GM04503 (cell line): ENCODE measurements at places on chromosomes 1 and 21.

DNA sequence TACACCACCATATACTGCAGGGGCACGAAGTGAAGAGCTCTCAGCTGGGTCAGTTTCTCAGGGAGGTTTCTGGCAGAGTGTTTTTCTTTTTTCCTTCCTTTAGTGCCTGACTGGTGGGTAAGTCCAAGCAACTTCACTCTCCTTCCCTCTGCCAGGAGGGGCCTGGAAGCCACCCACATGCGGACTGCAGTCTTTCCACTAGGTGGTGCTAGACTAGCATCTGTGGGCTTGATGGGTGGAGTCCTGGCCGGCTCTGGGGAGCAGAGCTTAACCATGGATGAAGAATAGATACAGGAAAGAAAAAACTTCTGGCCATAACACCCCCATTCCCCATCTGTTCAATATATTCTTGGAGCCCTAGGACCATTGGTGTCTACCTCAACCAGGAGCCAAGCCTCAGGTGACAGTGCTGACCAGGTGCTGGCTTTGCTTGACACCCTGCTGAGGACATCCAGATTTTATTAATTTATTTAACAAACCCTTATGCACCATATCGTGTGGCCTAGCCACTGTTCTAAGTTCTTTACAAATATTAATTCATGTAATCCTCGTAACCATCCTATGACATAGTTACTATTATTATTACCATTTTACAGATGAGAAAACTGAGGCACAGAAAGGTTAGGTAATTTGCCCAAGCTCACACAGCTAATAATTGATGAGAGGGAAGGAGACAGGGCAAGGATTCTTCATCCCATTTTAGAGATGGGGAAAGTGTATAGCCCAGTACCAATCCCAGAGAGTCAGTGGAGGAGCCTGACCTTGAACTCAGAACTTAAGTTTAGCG is 126.7 kb upstream of the CSF3R start:
- no peak for DNase-seq

DNA sequence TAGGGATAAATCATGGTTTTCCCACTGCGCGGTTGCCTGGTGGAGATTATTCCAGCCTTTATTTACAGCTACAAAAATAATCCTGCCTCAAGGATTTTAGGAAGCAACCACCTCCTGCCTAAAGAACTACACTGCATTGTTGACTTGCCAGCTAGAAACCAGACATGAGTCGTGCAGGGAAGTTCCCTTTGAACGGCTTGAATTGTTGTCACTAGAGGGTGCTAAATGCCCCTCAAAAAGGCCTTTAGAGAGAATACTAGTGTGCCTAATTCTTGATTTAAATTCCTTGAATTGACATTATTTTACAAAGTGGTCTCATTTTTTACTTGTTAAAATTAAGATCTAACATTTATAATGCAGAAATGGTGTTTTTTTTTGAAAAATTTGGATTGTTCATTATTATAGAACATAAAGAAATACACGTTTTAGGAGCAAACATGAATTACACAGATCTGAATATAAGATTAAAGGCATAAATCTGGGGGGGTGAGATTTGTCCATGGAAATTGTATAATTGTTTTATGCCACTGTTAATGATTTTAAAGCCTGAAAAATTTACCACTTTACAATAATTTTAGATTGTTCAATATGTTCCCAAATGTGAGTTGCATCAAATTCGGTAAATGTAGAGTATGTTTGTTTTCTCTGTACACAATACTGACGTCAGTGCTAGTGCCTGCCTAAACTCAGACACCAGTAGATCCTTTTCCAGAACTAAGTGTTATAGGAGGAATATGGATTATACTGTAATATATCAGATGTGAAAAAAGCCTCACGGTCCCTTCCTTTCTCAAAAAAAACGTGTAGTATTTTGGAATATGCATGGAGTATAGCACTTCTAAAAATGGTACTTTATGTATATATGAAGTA is 7.6 kb upstream of the ERG start:
- DNase-seq: peak; percentile 11

DNA sequence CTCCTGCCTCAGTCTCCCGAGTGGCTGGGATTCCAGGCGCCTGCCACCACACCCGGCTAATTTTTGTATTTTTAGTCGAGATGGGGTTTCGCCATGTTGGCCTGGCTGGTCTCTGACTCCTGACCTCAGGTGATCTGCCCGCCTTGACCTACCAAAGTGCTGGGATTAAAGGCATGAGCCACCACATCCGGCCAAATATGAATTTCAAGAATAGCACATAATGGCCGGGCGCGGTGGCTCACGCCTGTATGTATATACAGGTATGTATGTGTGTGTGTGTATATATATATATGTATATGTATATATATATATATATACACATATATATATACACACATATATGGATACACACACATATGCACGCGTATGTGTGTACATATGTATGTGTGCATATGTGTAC is 95.2 kb downstream of the ZP4 start:
- DNase-seq: no peak

- no peak for DNase-seq
Observed at GRCh38 chr1:26828411-26828991, 2.0 kb downstream of the ZDHHC18 start.

DNA sequence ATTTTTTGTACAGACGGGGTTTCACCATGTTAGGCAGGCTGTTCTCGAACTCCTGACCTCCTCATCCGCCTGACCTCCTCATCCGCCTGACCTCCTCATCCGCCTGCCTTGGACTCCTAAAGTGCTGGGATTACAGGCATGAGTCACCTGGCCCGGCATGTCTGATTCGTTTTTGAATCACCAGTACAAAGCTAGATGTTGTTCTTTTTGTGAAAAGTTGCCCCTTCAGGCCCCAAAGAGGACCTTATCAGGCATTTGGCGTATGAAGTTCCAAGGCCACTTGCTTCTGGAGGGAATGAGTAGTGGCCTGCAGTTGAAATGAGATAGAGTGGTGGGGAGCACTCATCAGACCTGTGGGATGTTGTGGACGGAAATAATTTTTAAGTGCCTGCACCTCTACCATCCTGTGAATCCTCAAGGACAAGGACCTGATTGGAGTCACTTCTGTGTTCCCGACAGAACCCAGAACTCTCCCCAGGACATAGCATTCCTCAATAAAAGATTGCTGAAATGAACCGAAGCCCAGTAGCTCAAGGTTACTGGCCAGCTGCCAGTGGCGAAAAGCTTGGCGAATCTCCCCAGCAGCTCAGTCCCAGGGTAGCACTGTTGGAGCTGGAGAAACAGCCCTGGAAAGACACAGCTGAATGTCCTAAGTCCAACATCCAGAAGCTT is 50.1 kb downstream of the NDUFS5 start:
- no peak for DNase-seq

DNA sequence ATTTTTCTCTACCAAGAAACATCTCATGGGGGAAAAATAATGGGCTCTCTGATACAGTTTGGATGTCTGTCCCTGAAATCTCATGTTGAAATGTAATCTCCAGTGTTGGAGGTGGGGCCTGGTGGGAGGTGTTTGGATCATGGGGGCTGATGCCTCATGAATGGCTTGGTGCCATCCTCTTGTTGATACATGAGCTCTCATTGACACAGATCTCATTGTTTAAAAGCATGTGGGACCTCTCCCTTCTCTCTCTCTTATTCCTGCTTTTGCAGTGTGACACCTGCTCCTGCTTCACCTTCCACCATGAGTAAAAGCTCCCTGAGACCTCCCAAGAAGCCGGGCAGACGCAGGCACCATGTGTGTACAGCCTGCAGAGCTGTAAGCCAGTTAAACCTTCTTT is 332.5 kb upstream of the NRIP1 start:
- no peak for DNase-seq

DNA sequence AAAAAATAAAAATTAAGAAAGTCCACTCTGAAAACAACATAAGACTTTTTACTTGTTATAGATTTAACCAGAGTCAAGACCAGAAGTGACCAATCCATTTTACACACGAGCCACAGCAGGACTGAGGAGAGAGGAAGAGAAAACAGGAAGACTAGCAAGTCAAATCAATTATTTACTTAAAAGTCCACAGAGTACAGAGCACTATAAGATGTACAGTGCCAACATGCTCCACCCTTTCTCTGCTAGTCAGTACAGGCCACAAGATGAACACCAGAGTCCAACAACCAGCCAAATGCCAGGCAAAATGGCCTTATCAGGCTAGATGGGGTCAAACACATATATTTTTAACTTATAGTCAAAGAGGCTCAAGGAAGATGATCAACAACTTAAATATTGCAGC is 19.5 kb downstream of the LUZP1 start:
- DNase-seq: no peak

- no peak for DNase-seq
Observed at GRCh38 chr21:25080661-25081060, 526.6 kb downstream of the MRPL39 start.

GRCh38 chr1:68429233-68429808 is 20.4 kb downstream of the RPE65 start:
- no peak for DNase-seq

DNA sequence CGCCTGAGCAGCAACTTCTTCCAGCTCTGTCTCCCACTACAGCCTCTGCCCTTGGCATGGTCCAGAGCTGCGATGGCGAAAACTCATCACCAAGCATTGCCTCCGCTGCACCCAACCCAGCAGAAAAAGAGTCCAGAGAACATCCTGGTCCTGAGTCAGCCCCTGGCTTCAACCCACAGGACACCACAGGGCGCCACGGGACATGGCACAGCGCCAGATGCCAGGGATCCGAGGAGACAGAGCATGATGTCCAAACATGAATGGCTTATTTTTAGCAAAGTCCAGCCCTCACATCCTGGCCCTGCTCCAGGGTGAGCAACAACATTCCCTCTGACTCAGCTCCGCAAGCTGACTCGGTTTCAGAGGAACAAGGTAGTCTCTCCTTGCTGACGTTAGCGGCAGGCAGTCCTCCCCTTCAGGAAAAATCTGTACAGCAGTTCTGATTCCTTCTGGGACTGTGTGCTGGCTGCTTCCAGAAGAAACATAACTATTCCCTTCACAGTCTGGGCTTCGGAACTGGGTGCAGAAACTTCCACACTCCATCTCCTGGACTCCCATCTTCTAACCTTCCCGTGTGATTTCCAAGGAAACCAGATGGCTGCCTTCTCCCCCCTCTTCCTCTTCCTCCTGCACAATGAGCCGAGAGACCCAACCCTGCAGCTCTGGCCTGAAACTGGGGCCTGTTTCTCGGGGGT is 131.3 kb downstream of the TOMM20 start:
- peak; percentile 98 for DNase-seq

DNA sequence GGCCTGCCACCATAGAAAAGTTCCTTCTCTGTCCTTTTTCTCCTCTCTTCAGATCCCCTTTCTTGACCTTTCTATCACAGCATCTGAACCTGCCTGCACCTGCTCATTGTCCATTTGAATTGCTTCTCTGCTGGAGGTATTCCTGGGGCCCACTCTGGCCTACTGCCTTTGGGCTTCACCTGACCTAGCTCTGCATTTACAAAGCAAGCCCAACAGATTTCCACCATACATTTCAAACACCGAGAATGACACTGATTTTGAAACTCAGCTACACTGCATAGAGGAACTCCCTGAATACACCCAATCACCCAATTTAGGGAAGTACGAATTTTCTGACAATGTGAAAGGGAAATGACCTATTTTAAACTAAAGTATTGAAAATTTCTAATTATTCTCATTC is 284.5 kb upstream of the USP25 start:
- no peak for DNase-seq

DNA sequence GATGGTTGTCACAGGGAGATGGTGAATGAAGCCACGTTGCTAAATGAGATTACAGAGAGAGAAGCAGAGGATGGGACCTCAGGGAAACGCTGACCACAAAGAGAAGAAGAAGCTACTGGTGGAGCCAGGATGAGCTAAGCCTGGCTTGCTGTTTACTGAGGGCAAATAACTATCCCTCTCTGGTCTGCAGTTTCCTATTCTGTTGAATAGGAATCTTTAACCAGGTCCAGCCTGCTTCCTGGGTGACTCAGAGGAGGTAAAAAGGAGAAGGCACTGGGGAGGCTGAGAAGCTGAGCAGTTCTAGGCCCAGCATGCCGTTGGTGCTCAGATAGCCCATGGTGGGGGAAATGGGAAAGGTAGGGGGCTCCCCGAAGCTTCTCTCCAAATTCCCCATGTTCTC is 29.6 kb downstream of the DMBX1 start:
- no peak for DNase-seq

DNA sequence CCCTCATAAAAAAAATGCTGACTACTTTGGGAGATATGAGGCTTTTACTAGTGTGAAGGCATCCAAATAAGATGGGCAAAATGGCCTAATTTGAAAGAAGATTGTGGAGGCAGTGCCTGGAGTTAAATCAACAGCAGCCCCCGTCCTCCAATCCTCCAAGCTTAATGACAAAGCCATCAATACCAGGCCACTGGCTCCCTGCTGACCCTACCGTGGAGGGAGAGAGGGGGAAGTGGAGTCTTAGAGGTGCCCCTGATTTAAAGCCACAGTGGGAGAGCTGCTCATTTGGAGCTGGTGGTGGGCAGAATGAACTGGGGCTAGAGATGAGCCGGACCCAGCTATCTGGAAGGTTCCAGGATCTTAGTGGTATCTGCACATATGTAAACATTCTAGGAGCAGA is 24.3 kb upstream of the KNCN start:
- DNase-seq: no peak

DNA sequence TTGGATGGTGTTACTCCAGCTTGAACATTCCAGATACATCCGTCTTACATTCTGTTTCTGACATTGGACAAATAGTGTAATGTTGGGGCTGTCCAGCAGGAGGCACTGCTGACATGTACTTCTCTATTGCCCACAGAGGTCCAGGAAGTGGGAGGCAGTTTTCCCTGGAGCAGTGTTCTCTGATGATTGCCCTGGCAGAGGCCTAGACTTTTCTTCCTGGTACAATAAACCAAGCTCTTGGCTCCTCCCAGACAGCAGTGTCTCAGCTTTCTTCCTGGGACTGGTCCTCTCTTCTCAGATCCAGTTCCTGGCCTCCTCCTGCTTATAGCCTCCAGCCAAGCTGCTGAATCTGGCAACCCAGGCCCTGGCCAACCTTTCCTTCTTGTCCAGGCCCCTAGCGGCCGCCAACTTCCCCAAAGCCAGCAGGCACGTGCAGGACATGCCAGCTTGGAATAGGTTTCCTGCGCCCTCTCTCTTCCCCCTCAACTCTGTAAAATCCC is 14.9 kb upstream of the IFNLR1 start:
- DNase-seq: peak; percentile 78

DNA sequence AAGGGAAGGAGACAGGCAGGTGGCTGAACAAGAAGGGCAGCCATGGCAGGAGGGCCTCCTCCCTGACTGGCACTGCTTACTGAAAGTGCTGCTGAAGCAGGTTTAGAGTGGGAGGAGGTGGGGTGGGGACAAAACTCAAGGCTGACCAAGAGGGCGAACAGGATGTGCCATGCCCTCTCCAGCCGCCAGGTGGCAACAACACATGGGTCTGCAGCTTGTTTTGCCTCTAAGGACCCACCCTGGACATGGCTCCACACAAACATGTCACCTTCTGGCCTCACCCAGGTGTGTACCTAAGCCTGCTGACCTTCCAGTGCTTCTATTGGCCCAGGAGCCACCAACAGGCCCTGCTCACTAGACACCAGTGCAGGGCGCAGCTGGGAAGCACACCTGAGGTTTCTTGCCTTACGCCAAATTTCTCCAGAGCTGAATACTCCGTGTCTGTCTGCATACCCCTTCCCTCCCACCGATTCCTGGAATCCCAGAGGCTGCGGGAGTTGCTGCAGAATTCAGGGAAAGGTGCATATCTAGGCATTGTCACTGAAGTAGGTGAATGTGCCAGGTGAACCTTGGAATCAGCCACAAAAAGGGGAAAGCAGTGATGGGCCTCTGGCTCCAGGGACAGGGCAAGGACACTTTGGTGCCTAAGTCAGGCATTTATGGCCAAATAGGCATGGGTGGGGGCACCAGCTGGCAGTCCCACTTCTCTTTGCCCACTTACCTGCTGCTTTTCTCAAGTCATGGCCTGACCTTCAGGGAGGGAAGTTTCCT is 5.3 kb downstream of the PSRC1 start:
- no peak for DNase-seq
